ENCODE measurements at places on chromosomes 4 and X.

GRCh38 chr4:61851126-61851525, 651.0 kb downstream of the ADGRL3 start:
- no peak for DNase-seq

DNA sequence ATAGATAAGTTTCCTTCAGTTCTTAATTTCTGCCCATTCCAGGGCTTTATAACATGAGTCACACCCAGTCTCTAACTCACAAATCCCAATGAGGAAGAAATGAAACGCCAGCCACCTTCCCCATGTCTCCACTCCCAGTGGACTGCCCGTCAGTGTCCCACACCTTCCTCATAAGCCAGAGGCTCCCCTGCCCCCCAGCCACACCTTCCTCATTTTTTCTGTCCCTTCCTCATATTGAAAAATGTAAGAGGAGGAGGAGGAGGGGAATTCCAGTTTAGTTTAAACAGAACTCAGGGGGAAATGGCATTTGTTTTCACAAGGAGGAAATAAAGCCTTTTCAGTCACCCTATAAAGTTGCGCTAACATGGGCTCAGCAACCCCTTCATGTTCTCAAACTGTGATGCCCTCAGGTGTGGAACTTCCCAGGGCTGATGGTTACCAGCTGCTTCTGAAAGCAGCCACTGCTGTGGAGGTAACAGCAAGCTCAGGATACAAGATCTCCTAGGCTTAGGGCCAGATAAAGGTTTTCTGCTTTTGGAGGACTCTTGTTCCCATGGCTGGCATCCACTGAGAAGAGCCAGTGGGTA, 97.8 kb downstream of the PARM1 start:
- no peak for DNase-seq

GRCh38 chr4:17077105-17077504, 178.7 kb upstream of the LDB2 start:
- DNase-seq, result no peak

DNA sequence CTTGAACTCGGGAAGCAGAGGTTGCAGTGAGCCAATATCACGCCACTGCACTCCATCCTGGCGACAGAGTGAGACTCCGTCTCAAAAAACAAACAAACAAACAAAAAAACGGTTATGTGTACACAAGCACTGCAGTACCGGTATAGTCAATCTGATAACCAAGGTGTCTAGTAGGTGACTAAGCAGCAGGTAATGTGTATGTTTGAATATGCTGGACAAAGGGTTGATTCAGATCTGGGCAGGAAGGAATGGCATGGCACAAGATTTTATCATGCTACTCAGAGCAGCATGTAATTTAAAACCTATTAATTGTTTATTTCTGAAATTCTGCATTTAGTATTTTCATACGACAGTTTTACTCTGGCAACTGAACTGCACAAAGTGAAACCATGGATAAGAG, 41.7 kb downstream of the MAGEC1 start:
- DNase-seq, result no peak

DNA sequence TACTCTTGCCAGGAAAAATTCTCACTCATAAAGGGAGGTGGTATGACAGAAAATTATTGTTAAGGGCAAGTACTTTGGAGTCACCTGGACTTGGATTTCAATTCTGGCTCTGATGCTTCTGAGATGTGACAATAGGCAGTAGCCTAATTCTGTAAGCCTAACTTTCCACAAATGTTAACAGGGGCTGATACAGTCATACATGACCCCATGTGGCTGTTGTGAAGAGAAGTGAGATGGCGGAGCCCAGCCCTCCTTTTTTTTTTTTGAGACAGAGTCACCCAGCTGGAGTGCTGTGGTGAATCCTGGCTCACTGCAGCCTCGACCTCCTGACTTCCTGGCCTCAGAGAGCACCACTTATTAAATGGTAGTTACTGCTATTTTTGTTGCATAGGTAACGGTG, 54.4 kb upstream of the IRF2 start:
- DNase-seq, result no peak
